Thoracic aorta (tissue), 2 donors: ENCODE measurements at places on chromosomes 7 and 10. TPM values are rescaled to one million over a fixed set of nuclear protein-coding genes. Genes with fewer than 3 reads are reported as not detected.

DNA sequence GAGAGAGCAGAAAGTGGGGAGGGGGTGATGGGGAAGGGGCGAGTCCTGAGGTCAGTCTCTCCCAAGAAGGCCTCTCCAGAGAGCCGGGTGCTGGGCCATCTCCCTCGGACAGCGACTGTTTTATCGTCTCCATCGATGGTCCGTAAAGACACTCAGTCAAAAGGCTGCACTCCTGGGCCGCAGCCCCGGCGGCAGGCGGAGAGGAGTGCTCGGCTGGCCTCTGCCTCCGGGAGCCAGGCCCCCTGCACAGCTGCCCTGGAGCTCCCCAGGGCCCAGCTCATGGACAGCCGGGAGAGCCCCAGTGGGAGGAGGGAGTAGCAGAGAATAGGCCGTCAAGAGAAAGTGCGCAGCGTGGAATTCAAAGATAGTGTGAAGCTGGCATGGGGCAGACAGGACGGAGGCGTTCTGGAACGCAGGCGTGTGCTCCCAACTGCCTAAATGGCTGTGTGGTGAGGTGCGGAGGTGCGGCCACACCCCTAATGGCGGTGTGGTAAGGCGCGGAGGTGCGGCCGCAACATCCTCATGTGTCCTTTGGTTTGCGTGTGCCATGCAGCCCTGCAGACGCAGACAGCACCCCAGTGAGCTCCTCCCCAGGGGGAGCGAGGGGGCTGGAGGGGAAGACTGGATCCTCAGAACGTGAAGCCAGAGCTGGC is 477.5 kb upstream of the FOXK1 start:
- no peaks in the 10 kb centered on the region for H3K4me1 ChIP-seq
- peaks cover 12% of the 10 kb centered on the region for H3K36me3 ChIP-seq
- no peak overlapping the region for H3K27ac ChIP-seq

HMX2 gene
- total RNA-seq: not detected

OIT3 gene
- total RNA-seq: not detected

RASA4 gene
- 42.8 TPM for total RNA-seq

- H3K27ac ChIP-seq: no peak overlapping the region
- H3K27me3 ChIP-seq: no peaks in the 10 kb centered on the region
- DNase-seq: no peak
- peaks cover 8% of the 10 kb centered on the region for H3K4me1 ChIP-seq
Observed at GRCh38 chr7:133079296-133079695, 2.6 kb downstream of the CHCHD3 start.

DNA sequence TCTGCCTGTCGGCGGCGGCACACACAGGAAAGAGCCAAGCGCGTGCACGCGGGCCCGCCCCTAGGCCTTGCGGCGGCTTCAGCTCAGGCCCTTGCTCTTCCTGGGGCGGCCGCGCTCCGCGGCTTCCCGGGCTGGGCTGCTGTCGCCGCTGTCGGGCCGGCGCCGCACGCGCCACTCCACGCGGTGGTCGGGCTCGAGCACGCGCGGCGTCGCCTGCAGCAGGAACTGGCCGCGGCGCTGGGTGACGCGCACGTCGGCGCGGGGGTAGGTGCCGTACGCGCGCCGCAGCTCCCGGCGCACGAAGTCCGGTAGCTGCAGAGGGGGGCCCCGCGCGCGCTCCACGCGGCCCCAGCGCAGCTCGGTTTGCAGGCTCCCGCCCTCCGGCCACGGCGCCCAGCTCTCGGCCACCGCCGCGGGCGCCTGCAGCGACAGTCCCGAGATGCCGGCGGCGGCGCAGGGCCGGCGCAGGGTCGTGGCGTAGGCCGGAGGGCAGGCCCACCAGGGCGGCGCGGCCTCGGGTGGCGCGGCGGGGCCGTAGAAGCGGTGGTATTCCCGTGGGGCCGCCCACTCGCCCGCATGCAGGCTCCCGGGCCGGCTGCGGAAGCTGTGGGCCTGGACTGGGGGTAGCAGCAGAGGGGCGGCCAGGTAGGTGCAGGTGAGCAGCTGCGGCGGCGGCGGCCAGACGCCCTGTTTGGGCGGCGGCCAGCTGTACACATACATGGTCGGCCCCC is 804 bp downstream of the C10orf95 start:
- no peaks in the 10 kb centered on the region for H3K4me1 ChIP-seq
- peak overlapping the region; percentile 66 for H3K27ac ChIP-seq
- no peak for DNase-seq
- H3K36me3 ChIP-seq: no peaks in the 10 kb centered on the region
- no peaks in the 10 kb centered on the region for H3K27me3 ChIP-seq

SPDYE1 gene
- not detected for total RNA-seq

DNA sequence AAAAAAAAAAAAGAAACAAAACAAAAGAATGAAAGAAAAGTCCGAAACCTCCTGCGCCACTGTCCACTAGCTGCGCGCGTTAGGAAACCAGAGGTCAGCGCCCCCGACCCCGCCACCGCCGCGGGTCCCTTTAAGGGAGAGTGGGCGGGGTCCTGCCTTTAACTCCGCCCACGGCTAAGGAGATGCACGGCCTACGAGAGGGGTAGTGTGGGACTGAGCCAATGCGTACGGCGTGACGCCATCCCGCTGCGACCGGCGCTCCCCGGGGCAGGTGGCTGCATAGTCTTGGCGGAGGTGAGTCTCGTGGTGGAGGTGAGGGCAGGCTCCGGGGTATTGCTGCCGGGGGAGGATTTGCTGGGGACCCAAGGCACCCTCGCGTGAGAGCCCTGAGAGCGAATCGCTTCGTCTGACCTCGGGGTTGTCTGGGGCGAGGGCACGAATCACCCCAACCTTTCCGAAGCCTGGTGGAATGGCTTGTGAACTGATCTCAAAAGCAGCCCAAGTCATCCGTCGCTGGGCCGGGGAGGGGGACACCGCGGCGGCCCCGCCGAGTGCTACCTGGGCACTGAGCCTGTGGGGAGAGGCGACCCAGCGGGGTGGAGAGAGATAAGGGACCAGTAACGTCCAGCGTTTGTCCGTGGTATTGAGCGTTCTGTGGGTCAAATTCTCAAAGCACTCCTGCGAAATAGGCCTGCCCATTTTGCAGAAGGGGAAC is at the start of gene MRPS17:
TSS of gene MRPS17 (plus strand) at position 241 of the 715 bp plus-strand sequence. CDS start 1,319 bp downstream, outside the sequence.
- H3K36me3 ChIP-seq: peaks cover 5% of the 10 kb centered on the region
- H3K27me3 ChIP-seq: no peaks in the 10 kb centered on the region
- H3K4me1 ChIP-seq: peaks cover 8% of the 10 kb centered on the region
- peak within 1 kb of the TSS; percentile 53 for H3K27ac ChIP-seq
- peak; percentile 62 for DNase-seq

DNA sequence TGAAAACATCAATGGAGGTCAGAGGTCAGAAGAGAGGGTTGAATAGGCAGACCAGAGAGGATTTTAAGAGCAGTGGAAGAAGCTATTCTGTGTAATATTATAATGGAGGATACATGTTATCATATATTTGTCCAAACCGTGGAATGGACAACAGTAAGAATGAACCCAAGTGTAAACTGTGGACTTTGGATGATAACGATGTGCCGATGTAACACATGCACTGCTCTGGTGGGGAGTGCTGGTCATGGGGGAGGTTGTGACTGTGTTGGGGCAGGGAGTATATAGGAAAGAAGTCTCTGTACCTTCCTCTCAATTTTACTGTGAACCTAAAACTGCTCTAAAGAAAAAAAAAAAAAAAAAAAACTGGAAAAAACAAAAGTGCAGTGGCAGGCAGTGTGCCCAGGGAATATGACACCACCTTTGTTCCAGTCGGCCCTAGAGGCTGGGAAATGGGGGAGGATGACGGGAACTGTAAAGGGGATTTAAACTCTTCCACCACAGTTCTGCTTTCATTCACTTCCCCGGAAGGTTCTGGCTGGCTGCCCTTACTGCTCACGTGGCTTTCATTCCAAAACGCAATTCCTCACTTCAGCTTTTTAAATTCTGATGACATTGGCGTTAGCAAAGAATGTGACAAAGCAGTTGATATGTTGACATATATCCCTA is 113.7 kb upstream of the ANKRD1 start:
- peak overlapping the region; percentile 11 for H3K27ac ChIP-seq
- peak; percentile 64 for DNase-seq
- peaks cover 14% of the 10 kb centered on the region for H3K4me1 ChIP-seq
- peak overlapping the region; percentile 9 for H3K4me3 ChIP-seq

GRCh38 chr10:72292223-72292691 is 18.5 kb downstream of the DDIT4 start:
- H3K36me3 ChIP-seq: no peaks in the 10 kb centered on the region
- H3K4me1 ChIP-seq: peaks cover 12% of the 10 kb centered on the region
- H3K27ac ChIP-seq: no peak overlapping the region
- no peak for DNase-seq
